ENCODE measurements at places on chromosomes 7 and 10. TPM values are rescaled to one million over a fixed set of nuclear protein-coding genes. Genes with fewer than 3 reads are reported as not detected.

- no peak overlapping the region for H3K4me3 ChIP-seq
- no peak overlapping the region for H3K27ac ChIP-seq
- H3K36me3 ChIP-seq = no peaks in the 10 kb centered on the region
- H3K27me3 ChIP-seq = no peaks in the 10 kb centered on the region
- no peak for DNase-seq
These were observed 375.1 kb upstream of the TEX47 start for GRCh38 chr7:89170628-89171027.

- no peak overlapping the region for H3K4me3 ChIP-seq
- H3K4me1 ChIP-seq = peaks cover 3% of the 10 kb centered on the region
- H3K27me3 ChIP-seq = no peaks in the 10 kb centered on the region
- no peak for DNase-seq
These were observed 349.3 kb upstream of the SEMA3D start for GRCh38 chr7:85535974-85536729.

GRCh38 chr10:112815269-112816032, 134.6 kb upstream of the TCF7L2 start:
- H3K27ac ChIP-seq = peak overlapping the region; percentile 90
- peaks cover 48% of the 10 kb centered on the region for H3K4me1 ChIP-seq
- H3K36me3 ChIP-seq = no peaks in the 10 kb centered on the region
- DNase-seq = no peak
- no peaks in the 10 kb centered on the region for H3K27me3 ChIP-seq

Gene CDK5
- total RNA-seq = 25.4 TPM

Gene MPP7
- 20.1 TPM for total RNA-seq

Gene SFRP5
- total RNA-seq = 0.80 TPM

Gene ABCB8
- total RNA-seq = 45.7 TPM

DNA sequence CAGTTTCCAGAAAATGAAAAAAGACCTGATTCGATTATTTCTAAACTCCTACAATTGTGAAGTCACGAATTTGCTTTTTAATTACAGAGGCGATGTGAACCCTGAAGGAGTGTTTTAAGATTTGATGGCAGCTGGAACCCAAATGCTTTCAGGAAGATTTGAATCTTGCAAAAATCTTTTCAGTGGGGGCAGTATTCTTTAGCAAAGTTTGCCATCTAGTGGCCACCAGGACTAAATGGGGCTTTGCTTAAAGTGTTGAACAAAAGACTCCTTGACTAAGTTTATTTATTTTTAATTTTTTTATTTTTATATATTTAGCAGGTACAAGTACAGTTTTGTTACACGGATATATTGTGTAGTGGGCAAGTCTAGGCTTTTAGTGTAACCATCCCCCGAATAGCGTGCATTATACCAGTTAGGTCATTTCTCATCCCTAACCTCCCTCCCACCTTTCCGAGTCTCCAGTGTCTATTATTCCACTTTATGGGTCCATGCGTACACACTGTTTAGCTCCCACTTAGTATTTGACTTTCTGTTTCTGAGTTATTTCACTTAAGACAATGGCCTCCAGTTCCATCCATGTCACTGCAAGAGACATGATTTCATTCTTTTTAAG, 98.8 kb downstream of the CACNB2 start:
- no peak overlapping the region for H3K27ac ChIP-seq
- H3K4me3 ChIP-seq = no peak overlapping the region
